ENCODE measurements at places on chromosomes 2 and 18. TPM values are rescaled to one million over a fixed set of nuclear protein-coding genes. Genes with fewer than 3 reads are reported as not detected.

The IKZF2 gene
- 26.5 TPM for total RNA-seq

The CAVIN2 gene
- 15.0 TPM for total RNA-seq

The PSMA8 gene
- not detected for total RNA-seq

The TEX51 gene
- total RNA-seq, result not detected

The CDH20 gene
- total RNA-seq, result 0.54 TPM

The IL1RL1 gene
- 32.8 TPM for total RNA-seq

The IL36RN gene
- not detected for total RNA-seq

The GPR55 gene
- not detected for total RNA-seq

The RAB17 gene
- total RNA-seq, result 6.4 TPM

The SLC1A4 gene
- 33.8 TPM for total RNA-seq

The LOXHD1 gene
- total RNA-seq, result 5.5 TPM

The BOLL gene
- total RNA-seq, result not detected

The SNTG2 gene
- 18.6 TPM for total RNA-seq

The SLC4A5 gene
- total RNA-seq, result 9.5 TPM

The XDH gene
- total RNA-seq, result not detected

The GATA6 gene
- total RNA-seq, result 92.7 TPM

The TMEM247 gene
- not detected for total RNA-seq

The MCEE gene
- 5.8 TPM for total RNA-seq

The CFAP65 gene
- total RNA-seq, result not detected

The MAL gene
- total RNA-seq, result not detected

The CCDC138 gene
- 1.1 TPM for total RNA-seq

The ACTG2 gene
- 325 TPM for total RNA-seq

The RNU2-63P gene
- not detected for total RNA-seq

The PIEZO2 gene
- total RNA-seq, result 8.3 TPM

The VWA3B gene
- total RNA-seq, result 0.27 TPM

The ZNF396 gene
- total RNA-seq, result 4.1 TPM

The HDHD2 gene
- 19.0 TPM for total RNA-seq

The ALPG gene
- not detected for total RNA-seq

The DNAJC5G gene
- total RNA-seq, result 0.68 TPM

The CYS1 gene
- 26.9 TPM for total RNA-seq

The ZNF519 gene
- 1.7 TPM for total RNA-seq

The ASB18 gene
- total RNA-seq, result not detected

The ITGA4 gene
- 40.3 TPM for total RNA-seq

The HOXD4 gene
- 4.8 TPM for total RNA-seq

The MYL1 gene
- not detected for total RNA-seq
